SK-N-SH (cell line): ENCODE measurements at places on chromosomes 11 and 22. TPM values are rescaled to one million over a fixed set of nuclear protein-coding genes. Genes with fewer than 3 reads are reported as not detected.

TMEM135 gene
- polyA plus RNA-seq = 3.0 and 5.2 TPM in 2 replicates

PKDREJ gene
- polyA plus RNA-seq = 0.02 TPM in 1 of 2 replicates, not detected in the other

TYR gene
- polyA plus RNA-seq = not detected in 2 replicates

OR8D2 gene
- not detected in 2 replicates for polyA plus RNA-seq

MS4A14 gene
- not detected in 2 replicates for polyA plus RNA-seq

ST14 gene
- polyA plus RNA-seq = not detected in 2 replicates

GLB1L3 gene
- polyA plus RNA-seq = 0.10 TPM in 1 of 2 replicates, not detected in the other

ZNF143 gene
- 11.3 and 17.0 TPM in 2 replicates for polyA plus RNA-seq

KDM4D gene
- polyA plus RNA-seq = 1.1 and 1.2 TPM in 2 replicates

VPREB3 gene
- 0.54 TPM in 1 of 2 replicates, not detected in the other for polyA plus RNA-seq

PRG3 gene
- not detected in 2 replicates for polyA plus RNA-seq

GRAP2 gene
- polyA plus RNA-seq = 0.13 and 0.15 TPM in 2 replicates

RIC8A gene
- 115 and 127 TPM in 2 replicates for polyA plus RNA-seq

BBOX1 gene
- polyA plus RNA-seq = 0.02 TPM in 1 of 2 replicates, not detected in the other

DMC1 gene
- polyA plus RNA-seq = not detected in 2 replicates

TMPRSS5 gene
- polyA plus RNA-seq = 0.28 and 0.29 TPM in 2 replicates

MMP11 gene
- polyA plus RNA-seq = 50.8 and 64.4 TPM in 2 replicates

BCO2 gene
- polyA plus RNA-seq = 0.87 and 1.2 TPM in 2 replicates

GP1BB gene
- 0.49 and 1.5 TPM in 2 replicates for polyA plus RNA-seq

OAF gene
- polyA plus RNA-seq = 27.6 and 28.0 TPM in 2 replicates

OR52N4 gene
- 0.10 TPM in 1 of 2 replicates, not detected in the other for polyA plus RNA-seq

GPR83 gene
- 0.02 TPM in 2 replicates for polyA plus RNA-seq

BRD1 gene
- polyA plus RNA-seq = 7.8 and 10.3 TPM in 2 replicates

OR51V1 gene
- not detected in 2 replicates for polyA plus RNA-seq

DCDC1 gene
- 0.12 and 0.18 TPM in 2 replicates for polyA plus RNA-seq

CNGA4 gene
- 0.08 and 0.13 TPM in 2 replicates for polyA plus RNA-seq

CASTOR1 gene
- polyA plus RNA-seq = 14.4 and 17.4 TPM in 2 replicates

GTSE1 gene
- polyA plus RNA-seq = 9.4 and 12.2 TPM in 2 replicates

IGSF9B gene
- 0.41 and 0.96 TPM in 2 replicates for polyA plus RNA-seq

UVRAG gene
- polyA plus RNA-seq = 5.8 and 7.7 TPM in 2 replicates

MYOD1 gene
- polyA plus RNA-seq = not detected in 2 replicates

NPTXR gene
- polyA plus RNA-seq = 1.1 and 1.2 TPM in 2 replicates

DDTL gene
- 1.6 and 2.0 TPM in 2 replicates for polyA plus RNA-seq

TECTA gene
- polyA plus RNA-seq = 0.58 and 0.88 TPM in 2 replicates

TPBGL gene
- 0.03 TPM in 1 of 2 replicates, not detected in the other for polyA plus RNA-seq
